ENCODE measurements at places on chromosomes 16 and 17.

- no peak for DNase-seq
Observed at GRCh38 chr17:63836811-63837210, 5.7 kb downstream of the SMARCD2 start.

GRCh38 chr16:75244844-75245758, 6.3 kb downstream of the BCAR1 start:
- DNase-seq, result no peak

GRCh38 chr16:15621889-15622288, 21.1 kb downstream of the MARF1 start:
- DNase-seq, result no peak

- no peak for DNase-seq
Observed at GRCh38 chr17:68737761-68738443, 136.7 kb upstream of the FAM20A start.

- DNase-seq, result no peak
Observed at GRCh38 chr17:40557531-40558299, 7.6 kb downstream of the CCR7 start.

DNA sequence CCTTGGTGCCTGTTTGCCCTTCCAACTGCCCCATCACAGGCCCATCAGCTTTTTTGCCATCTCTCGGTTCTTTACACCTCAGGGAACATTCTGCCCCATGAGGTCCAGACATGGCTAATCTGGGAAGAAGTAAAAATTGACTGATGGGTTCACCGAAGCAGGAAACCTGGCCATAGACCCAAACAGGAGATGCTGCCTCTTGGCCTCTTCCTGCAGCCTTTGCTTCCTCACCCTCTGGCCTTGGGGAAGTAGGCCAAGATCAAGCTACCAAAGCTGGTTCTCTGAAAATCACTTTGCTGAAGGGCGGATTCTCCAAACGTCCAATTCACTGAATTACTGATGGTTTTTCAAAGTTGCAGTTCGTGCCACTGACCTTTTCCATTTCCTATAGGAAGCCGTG, 56.1 kb downstream of the ARSG start:
- no peak for DNase-seq

DNA sequence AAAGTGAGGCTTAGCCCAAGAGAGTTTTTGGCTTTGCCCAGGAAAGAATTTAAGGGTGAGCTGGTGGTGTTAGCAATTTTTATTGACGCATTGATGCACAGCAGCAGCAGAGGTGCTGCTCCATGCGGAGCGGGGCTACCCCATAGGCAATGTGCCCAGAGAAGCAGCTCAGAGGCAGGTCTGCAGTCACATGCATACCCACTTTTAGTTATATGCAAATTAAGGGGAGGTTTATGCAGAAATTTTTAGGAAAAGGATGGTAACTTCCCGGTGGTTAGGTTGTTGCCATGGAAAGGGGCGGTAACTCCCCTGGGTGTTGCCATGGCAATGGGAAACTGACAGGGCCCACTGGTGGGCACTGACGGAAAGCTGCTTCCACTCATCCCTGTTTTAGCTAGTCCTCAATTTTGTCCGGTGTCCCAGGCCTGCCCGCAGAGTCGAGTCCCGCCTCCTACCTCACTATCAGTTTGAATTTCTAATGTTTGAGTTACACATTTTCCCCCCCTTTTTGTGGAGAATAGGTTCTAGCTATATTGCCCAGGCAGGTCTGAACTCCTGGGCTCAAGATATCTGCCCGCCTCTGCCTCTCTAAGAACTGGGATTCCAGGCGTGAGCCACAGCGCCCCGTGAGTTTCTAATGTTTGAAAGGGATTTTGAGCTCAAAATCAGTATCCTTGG, 10.4 kb upstream of the GJD3 start:
- no peak for DNase-seq

- DNase-seq, result no peak
Observed at GRCh38 chr17:73588891-73589290, 55.4 kb downstream of the SDK2 start.

- DNase-seq, result no peak
Observed at GRCh38 chr16:73183611-73184092, 135.7 kb upstream of the ZFHX3 start.
